ENCODE measurements at places on chromosomes 4 and X. TPM values are rescaled to one million over a fixed set of nuclear protein-coding genes. Genes with fewer than 3 reads are reported as not detected.

GRCh38 chrX:107734646-107735045, 40.9 kb downstream of the TSC22D3 start:
- peaks cover 19% of the 10 kb centered on the region for H3K4me1 ChIP-seq
- DNase-seq: no peak
- no peak overlapping the region for H3K4me3 ChIP-seq
- H3K36me3 ChIP-seq: no peaks in the 10 kb centered on the region
- H3K27ac ChIP-seq: no peak overlapping the region
- no peaks in the 10 kb centered on the region for H3K27me3 ChIP-seq

- no peak overlapping the region for H3K4me3 ChIP-seq
- H3K27me3 ChIP-seq: no peaks in the 10 kb centered on the region
- H3K36me3 ChIP-seq: no peaks in the 10 kb centered on the region
- no peak for DNase-seq
- H3K27ac ChIP-seq: no peak overlapping the region
These were observed 103.0 kb upstream of the MBNL3 start for GRCh38 chrX:132591719-132592275.

- H3K27ac ChIP-seq: no peak overlapping the region
- no peaks in the 10 kb centered on the region for H3K27me3 ChIP-seq
- H3K4me3 ChIP-seq: no peak overlapping the region
- no peaks in the 10 kb centered on the region for H3K4me1 ChIP-seq
- no peak for DNase-seq
These were observed 16.6 kb downstream of the DCK start for GRCh38 chr4:71009890-71010588.

DNA sequence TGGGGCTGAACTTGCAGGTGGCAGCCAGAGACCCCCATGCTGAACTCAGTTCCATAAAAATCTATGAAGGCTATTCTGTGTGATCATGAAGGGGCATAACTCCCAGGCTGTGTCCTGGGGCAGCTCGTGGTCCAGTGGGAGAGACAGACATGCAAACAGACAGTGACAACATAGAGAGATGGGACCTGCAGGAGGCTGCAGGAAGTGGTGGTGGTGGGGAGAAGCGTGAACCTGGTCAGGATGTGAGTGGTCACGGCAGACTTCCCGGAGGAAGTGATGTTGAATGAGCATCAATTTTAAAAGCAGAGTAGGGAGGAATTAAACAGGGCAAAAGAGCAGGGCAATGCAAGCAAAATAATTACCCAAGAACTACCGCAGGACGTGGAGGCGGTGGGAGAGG, 23.2 kb upstream of the SORCS2 start:
- H3K27me3 ChIP-seq: no peaks in the 10 kb centered on the region
- DNase-seq: peak; percentile 2

- DNase-seq: no peak
- H3K4me3 ChIP-seq: no peak overlapping the region
- no peak overlapping the region for H3K27ac ChIP-seq
- no peaks in the 10 kb centered on the region for H3K27me3 ChIP-seq
These were observed 517.1 kb upstream of the ZFP42 start for GRCh38 chr4:187478292-187479140.

GRCh38 chr4:79851625-79852304, 221.3 kb downstream of the ANTXR2 start:
- H3K4me3 ChIP-seq: no peak overlapping the region
- H3K27ac ChIP-seq: no peak overlapping the region
- no peaks in the 10 kb centered on the region for H3K4me1 ChIP-seq
- H3K36me3 ChIP-seq: no peaks in the 10 kb centered on the region

DNA sequence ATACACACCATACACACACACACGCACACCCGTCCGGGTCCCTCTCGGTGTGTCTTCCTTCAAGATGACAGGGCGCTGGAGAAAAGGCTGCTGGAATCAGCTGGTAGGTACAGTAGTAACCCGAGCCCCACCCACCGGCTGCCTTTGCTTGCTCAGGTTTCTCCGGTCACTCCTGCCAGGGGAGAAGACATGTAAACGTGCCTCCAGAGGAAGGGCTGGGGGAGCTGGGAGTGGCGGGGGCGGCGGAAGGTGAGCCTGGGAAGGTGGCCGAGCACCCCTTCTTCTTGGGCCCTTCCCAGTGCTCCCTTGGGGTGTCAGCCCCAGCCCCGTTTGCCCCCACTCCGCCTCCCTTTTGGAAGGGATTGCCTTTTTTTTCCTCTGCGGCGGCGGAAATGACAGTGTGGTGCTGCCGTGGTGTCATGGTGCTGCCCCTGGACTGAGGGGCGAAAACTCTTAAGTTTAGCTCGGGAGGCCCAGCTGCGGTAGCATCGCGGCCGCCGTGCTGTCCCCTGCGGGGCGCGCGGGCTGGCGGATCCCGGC, at the start of gene MID2:
Gene MID2 (plus strand): TSS at position 169 of the 540 bp plus-strand sequence. CDS start 561 bp downstream, outside the sequence.
- H3K27ac ChIP-seq: peak within 1 kb of the TSS; percentile 68
- H3K36me3 ChIP-seq: no peaks in the 10 kb centered on the region
- peaks cover 3% of the 10 kb centered on the region for H3K4me1 ChIP-seq
- no peaks in the 10 kb centered on the region for H3K27me3 ChIP-seq
- H3K4me3 ChIP-seq: peak within 1 kb of the TSS; percentile 46

DNA sequence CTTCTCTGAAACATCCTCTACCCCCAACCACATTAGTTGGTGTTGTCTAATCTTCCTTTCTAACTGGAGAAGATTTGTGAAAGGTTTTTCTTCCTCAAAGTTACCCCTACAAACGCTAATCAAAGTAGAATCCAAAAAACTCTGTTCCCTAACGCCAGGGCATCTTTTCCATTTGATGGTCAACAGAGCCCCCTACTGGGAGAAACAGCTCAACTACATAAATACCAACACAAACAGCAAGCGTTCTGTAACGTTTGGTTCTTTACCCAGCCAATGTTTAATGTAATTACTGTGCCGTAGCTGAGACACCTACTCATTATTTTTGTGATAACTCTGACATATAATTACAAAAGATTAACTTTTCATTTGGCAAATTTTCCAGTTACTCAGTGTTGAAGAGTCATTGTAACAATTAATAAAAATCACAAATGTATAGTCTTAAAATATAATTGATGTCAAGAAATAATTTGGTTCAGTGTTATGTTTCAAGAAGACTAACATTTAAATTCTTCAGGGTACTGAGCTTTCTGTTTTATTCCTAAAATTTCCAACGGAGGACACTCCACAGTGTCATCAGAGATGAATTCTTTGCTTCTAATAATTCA, 94.9 kb upstream of the TBC1D9 start:
- no peak for DNase-seq
- H3K4me1 ChIP-seq: no peaks in the 10 kb centered on the region
- H3K4me3 ChIP-seq: no peak overlapping the region
- H3K36me3 ChIP-seq: no peaks in the 10 kb centered on the region
- no peaks in the 10 kb centered on the region for H3K27me3 ChIP-seq
- H3K27ac ChIP-seq: no peak overlapping the region

RPL10 gene
- 7,767 TPM for total RNA-seq
